Stromal cell of bone marrow (primary cell): ENCODE measurements at places on chromosomes 3 and 15.
A peak's percentile ranks its signal among the peaks of the same experiment; 100 is the strongest.

GRCh38 chr3:150307311-150308036 is 100.6 kb upstream of the TSC22D2 start:
- DNase-seq, result no peak

DNA sequence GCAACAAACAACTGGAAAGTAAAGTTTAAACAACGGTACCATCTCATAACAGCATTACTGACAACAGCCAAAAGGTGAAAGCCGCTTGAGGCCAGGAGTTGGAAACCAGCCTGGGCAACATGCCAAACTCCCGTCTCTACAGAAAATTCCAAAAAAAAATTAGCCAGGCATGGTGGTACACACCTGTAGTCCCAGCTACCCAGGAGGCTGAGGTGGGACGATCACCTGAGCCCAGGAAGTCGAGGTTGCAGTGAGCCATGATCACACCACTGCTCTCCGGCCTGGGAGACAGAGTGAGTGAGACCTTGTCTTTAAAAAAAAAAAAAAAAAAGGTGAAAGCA is 4.4 kb downstream of the TNK2 start:
- DNase-seq, result no peak

DNA sequence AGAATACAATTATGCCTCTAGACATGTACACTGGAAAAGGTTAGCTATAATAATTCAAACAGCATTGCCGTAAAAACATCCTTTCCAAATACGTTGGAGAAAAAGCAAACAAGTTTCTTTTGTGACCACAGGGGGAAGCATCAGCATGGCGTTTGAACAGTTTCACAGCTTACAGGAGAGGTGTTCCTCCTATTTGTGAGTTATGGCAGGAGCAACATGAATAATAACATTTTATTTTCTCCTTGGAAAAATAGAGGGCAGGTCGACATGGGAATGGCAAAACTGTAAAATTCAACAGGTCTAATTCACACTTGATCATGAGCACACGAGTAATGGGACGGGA is 39.7 kb upstream of the GADL1 start:
- peak; percentile 54 for DNase-seq

- DNase-seq, result no peak
Measured at GRCh38 chr3:115494826-115495225, 128.5 kb upstream of the GAP43 start.

DNA sequence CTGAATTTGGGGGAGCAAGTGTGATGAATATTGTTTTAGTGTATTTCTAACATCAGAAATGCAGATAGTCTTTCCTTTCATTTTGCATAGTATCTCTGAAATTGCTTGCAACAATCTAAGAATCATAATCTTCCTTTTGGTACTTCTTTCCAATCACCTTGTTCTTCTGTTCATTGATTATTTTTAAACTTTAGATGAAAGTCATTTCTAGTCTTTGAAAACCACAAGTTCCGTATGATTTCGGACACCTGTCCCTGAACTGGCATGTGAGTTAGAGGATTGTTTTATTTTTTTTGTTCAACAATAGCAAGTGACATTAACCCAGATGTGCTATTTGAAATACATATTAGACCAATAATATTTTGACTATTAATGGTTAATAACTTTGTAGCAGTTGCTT is 329.7 kb downstream of the UNC13C start:
- DNase-seq, result no peak

- DNase-seq, result no peak
Measured at GRCh38 chr15:90837094-90837493, 31.3 kb upstream of the FURIN start.

GRCh38 chr3:23553353-23553752 is 252.4 kb upstream of the UBE2E1 start:
- no peak for DNase-seq

GRCh38 chr3:7203969-7204847 is 343.3 kb downstream of the GRM7 start:
- DNase-seq, result no peak

DNA sequence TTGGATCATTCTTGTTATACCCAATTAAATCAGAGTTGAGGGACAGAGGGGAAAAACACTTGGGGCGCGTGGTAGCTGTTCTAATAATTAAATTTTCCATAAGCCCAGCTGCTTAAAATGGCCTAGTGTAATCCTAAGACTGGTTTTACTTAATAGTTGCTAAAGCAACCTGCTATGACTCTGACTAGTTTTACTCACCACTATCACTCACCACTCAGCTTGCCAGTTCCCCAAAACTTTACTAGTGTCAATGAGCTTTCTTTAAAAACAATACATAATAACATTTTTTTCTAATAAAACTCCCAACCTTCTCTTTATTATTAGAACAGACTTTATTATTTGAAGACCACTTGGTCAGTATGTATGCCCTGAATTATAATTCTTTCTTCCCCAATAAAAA is 49.6 kb downstream of the ECT2 start:
- peak; percentile 14 for DNase-seq

- DNase-seq, result no peak
Measured at GRCh38 chr3:159139326-159139725, 337.5 kb downstream of the MFSD1 start.

- no peak for DNase-seq
Measured at GRCh38 chr15:58547628-58548307, 116.0 kb downstream of the LIPC start.

GRCh38 chr3:38163841-38164642 is 1.3 kb upstream of the OXSR1 start:
- DNase-seq, result no peak

DNA sequence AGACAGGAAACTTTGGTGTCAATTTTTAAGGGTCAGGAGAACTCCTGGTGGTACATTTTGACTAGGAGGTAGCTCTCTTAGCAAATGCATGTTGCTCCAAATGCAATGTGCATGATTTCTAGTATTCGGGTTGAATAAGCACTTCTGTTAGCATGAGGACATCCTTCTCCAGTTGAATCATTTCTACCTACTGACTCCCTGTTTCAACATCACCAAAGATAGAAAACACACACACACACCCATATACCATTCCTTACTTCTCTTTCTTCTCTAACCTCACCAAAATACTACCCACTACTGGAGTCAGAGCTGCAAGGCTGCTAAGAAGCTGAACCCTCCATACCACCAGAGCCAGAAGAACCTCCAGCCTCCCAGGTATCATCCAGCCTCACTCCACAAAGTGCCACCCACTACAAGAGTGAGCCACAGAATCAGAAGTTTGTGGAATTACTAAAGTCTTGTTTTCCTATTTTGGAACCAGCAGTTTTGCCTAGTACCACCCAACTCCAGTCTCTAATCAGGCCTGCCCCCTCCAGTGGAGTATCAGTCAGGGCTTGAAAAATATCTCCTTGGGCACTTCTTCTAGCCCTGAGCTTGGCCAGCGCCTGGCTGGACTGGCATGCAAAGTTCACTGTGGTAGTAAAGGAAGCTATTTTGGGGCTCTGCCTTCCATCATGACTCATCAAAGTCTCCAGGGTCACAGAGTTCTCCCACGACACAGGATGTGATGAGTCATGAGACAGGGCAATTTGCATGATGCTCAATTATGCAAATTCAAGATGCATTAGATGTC is 110.3 kb downstream of the CYP19A1 start:
- peak; percentile 88 for DNase-seq

DNA sequence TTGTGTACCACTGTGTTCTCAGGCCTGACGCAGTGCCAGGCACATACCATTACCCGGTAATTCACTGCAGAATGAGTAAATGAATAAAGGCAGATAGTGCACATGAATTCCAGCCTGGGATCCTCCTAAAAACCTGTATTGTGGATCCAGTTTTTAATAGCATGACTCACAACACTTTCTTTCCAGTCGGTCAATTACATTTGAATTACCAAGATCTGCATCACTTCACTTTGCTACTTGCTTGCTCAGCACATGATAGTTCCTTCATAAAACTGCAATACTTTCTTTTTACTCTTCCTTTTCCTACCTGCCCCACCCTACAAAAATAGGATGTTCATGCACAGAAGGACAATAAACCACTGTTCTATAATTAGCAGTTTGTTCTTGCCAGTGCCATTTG is 553.8 kb downstream of the MAGI1 start:
- no peak for DNase-seq

DNA sequence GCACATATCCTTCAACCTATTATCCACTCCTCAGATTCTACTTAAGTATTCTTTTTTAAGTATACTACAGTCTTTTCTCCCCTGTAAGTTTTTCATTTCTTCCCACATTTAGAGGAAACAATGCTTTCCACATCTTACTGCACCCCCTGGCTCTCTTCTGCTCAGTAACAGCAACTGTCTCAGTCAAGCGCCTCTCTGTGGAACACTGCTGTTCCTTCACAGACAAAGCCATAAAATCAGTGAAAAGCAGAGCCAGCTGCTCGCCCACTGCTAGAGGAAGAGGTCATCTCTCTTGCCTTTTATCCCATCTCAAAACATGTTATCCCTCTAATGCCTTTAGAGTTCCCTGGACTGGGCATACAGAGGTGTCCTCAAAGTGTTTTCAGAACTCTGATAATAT is 24.8 kb downstream of the SERP1 start:
- no peak for DNase-seq

- no peak for DNase-seq
Measured at GRCh38 chr3:173615661-173616060, 218.1 kb downstream of the NLGN1 start.

- DNase-seq, result peak; percentile 31
Measured at GRCh38 chr15:79370716-79371115, 59.8 kb downstream of the TMED3 start.

DNA sequence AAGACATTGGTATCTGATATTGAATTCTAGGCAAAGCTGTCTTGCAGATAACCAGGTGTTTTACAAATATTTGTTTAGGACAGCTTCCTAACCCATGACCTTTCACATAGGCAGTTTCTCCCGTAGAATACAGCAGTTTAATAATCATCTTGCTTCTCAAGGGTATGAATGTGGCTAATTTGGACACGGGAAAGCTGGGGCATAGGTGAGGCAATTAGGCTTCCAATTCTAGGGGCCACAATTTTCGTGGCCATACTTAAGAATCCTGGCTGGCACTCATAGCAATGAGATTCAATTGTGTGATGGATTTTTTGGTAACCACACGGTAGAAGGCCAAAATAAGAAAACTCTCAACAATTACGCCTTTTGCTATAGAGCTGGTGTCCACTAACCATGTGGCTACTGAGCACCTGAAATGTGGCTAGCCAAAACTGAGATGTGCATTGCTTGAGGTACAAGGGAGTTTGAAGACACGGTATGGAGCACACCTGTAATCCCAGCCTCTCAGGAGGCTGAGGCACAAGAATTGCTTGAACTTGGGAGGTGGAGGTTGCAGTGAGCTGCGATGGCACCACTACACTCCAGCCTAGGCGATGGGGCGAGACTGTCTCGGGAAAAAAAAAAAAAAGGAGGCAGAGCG is 34.4 kb downstream of the TFRC start:
- DNase-seq, result no peak

DNA sequence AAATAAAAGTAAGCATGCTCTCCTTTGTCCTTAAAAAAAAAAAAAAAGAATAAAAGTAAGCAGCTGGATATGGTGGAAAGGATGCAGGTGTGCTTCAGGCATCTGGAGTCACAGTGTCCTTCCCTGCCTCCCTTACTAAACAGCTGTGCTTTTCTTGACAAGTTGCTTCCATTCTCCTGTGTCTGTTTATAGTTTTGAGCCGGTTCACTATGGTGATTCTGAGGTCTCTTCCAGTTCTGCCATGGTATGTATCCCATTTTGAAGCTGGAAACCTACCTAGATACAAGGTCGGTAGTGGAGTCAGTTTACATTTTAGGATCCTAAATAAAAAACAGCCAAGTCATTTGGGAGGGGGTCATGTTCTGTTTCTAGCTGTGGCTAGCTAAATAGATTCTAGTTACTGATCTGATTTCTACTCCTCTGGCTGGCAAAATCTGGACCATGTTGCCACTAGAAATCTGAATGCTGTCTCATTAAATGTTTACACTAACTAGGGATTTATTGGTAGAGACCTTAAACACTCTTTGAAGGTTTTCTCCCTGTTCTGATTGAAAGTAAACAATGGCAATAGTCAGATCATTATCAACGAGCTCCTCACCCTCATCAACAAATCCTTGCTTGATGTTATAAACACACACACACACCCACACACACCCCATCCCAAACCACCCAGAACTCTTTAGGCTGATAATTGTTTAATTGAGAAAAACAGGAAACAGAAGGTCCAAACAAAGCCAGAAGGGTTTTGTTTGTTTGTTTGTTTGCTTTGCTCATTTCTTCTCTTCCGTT is 7.9 kb downstream of the TNFSF10 start:
- DNase-seq, result no peak

DNA sequence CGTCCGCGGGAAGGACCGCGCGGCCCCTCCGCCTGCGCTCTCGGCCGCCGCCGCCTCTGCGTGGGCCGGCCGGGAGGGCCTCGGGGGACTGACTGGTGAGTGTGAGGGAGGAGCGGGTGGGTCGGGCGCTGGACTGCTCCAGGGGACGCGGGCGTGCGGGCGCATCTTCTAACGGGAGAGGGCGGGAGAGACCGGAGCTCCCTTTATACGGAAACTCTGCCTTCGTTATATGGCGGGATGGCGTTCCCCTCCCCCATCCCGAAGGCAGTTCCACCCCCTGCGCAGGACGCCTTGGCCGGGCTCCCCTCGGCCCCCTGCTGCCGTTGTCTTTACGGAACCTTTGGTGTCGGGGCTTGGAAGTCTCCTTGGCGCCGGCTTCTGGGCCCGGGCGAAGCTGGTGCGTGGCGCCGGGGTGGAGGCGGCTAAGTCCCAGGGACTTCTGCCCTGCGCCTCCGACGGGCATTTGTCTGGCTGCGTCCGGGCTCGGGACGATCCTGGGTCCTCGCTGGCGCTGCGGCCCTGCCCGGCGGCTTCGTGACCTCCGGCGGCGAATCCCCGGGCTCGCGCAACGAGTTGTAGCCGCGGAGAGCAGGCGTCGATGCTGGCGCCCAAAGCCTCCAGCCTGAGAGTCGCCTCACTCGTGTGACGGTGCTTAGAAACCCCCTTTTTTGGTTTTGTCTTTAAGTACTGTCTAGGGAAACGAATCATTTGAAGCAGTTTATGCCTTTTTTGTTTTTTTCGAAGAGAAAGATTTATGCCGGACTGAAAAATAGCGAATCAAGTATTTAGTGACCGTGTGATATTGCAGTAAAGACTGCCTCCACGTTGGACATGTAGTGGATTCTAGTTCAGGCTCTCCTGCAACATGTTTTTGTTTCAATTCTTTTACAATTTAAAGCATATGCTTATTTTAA is 623 bp downstream of the ZNF639 start:
- peak; percentile 65 for DNase-seq

DNA sequence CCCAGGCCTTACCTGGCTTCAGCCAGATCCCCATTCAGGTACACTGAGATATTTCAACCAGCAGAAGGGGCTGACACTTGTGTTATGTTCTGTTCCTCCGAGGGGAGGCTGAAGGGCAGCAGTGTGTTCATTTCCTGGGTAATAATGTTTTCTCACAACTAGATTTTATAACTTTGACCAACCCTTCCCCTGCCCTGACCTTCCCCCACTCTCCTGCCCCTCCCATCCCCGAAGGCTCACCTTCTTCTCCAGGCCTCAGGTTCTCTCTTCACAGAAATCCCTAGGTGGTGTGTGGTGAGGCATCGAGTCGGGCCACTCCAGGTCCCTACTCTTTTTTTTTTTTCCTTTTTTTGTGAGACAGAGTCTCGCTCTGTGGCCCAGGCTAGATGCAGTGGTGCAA is 34.6 kb downstream of the EPHB3 start:
- DNase-seq, result no peak

- DNase-seq, result no peak
Measured at GRCh38 chr3:183178833-183179549, 16.5 kb upstream of the LAMP3 start.

- no peak for DNase-seq
Measured at GRCh38 chr15:95829062-95829461, 501.4 kb upstream of the NR2F2 start.
